ENCODE measurements at places on chromosomes 13 and 19. TPM values are rescaled to one million over a fixed set of nuclear protein-coding genes. Genes with fewer than 3 reads are reported as not detected.

DNA sequence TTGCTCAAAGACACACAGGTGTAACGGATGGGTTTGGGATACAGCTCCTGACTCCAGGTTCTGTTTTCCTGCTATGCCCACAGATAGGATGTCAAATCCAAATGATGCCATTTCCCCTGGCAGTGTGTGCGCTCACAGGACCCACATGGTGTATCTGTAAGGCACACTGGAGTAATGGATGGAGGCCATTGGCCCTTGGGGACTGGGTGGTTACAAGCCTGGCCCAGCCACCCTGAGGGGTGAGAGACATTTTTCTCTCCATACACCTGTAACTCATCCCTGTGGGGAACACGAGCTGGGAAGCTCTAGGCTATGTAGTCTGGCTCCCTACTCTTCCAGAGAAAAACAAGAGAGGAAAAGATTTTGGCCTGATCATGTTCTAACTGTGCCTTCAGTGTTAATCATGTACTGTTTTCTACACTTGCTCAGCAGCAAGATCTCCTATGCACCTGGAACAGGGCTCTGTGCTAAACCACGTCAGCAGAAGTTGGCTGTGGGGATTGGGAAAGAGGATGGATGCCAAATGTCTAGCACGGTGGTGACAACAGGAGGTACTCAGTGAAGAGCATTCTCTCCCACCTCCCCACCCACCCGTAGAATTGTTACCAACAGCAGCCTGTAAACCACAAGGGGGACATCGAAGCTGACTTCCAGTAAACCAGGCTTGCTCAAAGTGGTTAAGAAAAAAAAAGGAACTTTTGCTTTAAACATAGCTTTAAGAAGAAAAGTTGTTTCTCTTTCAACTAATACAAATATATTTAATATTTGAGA is 237.0 kb downstream of the LACC1 start:
- no peak for DNase-seq

- no peak for DNase-seq
Observed at GRCh38 chr19:15563931-15564330, 51.1 kb upstream of the CYP4F8 start.

Gene WDR83
- total RNA-seq: 7.7 TPM

Gene KLF16
- total RNA-seq: 30.4 TPM

Gene ZNF98
- total RNA-seq: not detected

GRCh38 chr13:60080850-60081249 is 82.9 kb downstream of the DIAPH3 start:
- DNase-seq: no peak

- DNase-seq: no peak
Observed at GRCh38 chr13:99316657-99317256, 9.6 kb upstream of the GPR183 start.

DNA sequence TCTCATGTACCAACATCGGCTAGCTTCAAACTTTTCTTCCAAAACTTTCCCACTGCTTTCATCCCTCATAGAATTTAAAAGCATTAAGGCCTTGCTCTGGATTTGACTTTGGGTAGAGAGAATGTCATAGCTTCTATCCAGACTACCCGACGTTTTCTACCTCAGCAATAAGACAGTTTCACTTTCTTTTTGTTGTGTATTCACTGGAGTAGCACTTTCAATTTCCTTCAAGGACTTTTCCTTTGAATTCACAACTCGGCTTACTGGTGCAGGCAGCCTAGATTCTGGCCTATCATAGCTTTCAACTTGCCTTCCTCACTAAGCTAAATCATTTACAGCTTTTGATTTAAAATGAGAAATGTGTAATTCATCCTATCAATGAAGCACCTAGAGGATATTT is 420.4 kb upstream of the GPC6 start:
- no peak for DNase-seq

Gene SPART
- total RNA-seq: 28.8 TPM

- no peak for DNase-seq
Observed at GRCh38 chr13:50783717-50784290, 59.7 kb downstream of the DLEU7 start.

Gene ONECUT3
- total RNA-seq: not detected

DNA sequence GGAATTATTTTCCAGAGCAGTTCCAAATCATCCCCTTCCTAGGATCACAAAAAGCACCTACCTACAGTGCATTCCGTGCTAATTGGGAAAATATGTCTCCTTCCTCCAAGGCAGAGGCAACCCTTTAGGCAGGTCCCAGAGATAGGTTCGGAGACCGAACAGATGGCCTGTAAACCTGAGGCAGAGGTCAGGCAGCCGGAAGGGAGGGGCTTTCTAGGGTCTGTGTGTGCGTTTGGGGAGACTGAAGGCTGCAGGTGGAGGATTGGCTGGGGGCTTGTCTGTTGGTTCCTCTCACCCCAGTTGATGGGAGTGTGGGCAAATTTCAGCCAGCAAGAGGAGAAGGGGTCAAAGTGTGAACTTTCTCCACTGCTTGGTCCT is 7.1 kb downstream of the KCNN4 start:
- DNase-seq: no peak

Gene ZNF614
- total RNA-seq: 10.1 TPM

Gene POGLUT2
- 0.18 TPM for total RNA-seq
